ENCODE measurements at places on chromosomes 5 and 9.

DNA sequence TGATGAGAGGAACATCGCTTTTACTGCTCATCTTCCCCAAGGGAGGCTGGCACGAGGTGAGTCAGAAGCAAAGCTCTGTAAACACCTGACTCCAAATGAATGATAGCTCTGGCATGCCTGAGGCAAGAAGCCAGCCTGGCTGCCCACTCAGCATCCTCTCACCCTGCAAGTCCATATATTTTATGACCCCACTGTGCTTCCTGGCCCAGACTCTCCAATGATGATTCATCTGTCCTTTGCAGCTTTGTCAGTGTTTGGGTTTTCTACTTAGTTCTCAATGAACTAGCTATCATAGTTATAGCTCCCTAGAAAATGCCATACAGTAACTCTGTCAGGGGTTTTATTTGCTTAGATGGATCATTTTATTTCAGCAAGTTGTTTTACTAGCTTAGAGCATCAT lies 52.1 kb upstream of the FSTL4 start:
- DNase-seq: no peak

- DNase-seq: peak; percentile 28
Observed at GRCh38 chr5:179974946-179975712, 67.4 kb upstream of the TBC1D9B start.

GRCh38 chr9:3939820-3940219 lies 360.0 kb downstream of the GLIS3 start:
- DNase-seq: no peak

- peak; percentile 66 for DNase-seq
Observed at GRCh38 chr9:124320062-124320973, 62.6 kb downstream of the NEK6 start.

DNA sequence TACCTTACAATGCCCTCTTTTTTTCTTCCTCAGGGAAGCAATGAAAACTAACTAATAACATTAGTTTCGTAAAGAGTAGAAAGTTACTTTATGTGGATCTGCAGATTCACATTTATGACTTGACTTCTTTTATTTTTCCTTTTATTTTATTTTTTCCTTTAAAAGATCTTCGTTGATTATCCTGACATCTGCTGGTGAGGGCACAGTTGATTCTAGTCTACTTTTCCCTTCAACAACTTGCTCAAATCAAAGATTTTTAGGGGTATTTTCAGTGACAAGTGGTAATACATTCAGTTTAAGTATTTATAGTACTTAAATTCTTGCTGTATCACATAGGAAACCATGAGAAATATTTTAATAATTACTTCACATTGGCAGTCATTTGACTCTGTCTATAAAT lies 4.9 kb downstream of the EDIL3 start:
- no peak for DNase-seq

DNA sequence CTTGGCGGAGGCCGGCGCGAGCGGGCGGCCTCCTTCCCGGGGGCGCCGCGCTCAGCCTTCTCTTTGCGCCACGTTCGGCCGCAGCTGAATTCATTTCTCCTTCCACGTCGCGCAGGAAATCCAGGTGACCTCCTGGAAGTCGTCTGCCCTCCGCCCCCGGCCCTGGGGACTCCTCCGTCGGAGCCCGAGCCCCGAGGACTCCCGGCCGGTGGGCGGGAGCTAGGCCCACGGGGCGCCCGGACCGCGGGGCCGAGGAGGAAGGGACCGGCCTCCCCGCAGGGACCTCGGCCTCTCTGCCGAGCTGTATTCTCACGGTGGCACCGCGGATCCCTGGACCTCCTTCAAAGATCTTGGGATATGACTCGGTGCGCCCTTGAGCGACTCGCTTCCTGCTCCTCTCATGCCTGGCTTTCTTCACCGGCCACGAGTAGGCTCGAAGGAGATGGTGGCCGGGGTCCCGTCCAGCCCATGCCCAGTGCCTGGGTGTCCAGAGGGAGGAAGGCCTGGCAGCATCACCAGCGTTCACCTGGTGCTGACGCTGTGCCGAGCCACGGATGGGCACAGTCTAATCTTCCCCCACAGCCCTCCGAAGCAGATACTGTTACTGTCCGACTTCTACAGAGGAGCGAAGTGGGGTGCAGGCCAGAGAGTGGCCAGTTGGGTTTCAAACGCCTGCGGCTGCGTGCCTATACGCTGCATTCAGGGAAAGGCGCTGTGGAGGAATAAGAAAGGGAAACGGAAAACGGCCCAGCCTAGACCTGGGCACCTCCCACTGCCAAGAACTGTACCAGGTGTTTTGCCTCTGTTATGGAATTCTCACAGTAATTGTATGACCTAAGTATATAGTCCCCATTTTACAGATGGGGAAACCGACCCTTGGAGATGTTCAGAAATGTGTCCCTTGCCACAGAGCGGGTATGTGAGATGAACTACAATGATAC lies 47.3 kb downstream of the PAX5 start:
- DNase-seq: no peak

GRCh38 chr5:120140501-120140900 lies 323.6 kb upstream of the PRR16 start:
- DNase-seq: no peak

- no peak for DNase-seq
Observed at GRCh38 chr9:74958587-74958986, 5.9 kb upstream of the C9orf40 start.

GRCh38 chr9:88458716-88459465 lies 70.6 kb downstream of the SPIN1 start:
- DNase-seq: peak; percentile 53

- no peak for DNase-seq
Observed at GRCh38 chr5:71810471-71811195, 91.6 kb downstream of the CARTPT start.

DNA sequence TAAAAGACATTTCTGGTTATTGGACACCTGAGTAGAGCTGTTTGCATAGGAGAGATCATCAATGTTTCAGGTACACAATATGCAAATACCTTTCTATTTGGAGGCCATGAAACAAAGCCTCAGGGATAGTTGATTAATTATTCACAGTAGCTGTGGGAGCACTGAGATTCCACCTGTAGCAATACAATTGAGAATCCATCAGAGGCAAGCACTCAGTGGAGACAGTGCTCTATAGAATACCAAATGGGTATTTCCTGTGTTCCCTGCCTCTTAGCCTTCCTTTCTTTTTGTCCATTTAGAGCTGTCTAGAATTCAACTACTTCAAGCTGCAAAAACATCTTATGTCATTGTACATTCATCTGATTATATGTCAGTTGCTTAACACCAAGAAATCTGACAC lies 1754.0 kb upstream of the ACO1 start:
- no peak for DNase-seq
